Smooth muscle cell of bladder (primary cell): ENCODE measurements at places on chromosomes 12 and 14. TPM values are rescaled to one million over a fixed set of nuclear protein-coding genes. Genes with fewer than 3 reads are reported as not detected.

The SSPN gene
- total RNA-seq, result 9.4 and 24.6 TPM in 2 replicates

The KIAA0586 gene
- total RNA-seq, result 10.7 and 11.5 TPM in 2 replicates

The KRT83 gene
- total RNA-seq, result 0.14 TPM in 1 of 2 replicates, not detected in the other

The GCH1 gene
- 11.7 and 12.4 TPM in 2 replicates for total RNA-seq

The FIGNL2 gene
- total RNA-seq, result under 0.01 TPM in 1 of 2 replicates, not detected in the other

The PIK3C2G gene
- total RNA-seq, result not detected in 2 replicates

The KCNMB4 gene
- total RNA-seq, result 0.14 and 1.8 TPM in 2 replicates

The EIF2S3B gene
- total RNA-seq, result 0.92 and 16.2 TPM in 2 replicates

The WNT5B gene
- total RNA-seq, result 14.7 and 30.3 TPM in 2 replicates

The KCNC2 gene
- total RNA-seq, result not detected in 2 replicates

The SLC7A7 gene
- total RNA-seq, result 4.1 and 6.1 TPM in 2 replicates

The RERG gene
- 0.28 TPM in 2 replicates for total RNA-seq

The TEX52 gene
- not detected in 2 replicates for total RNA-seq

The IKZF4 gene
- 0.57 and 1.5 TPM in 2 replicates for total RNA-seq

The IL23A gene
- total RNA-seq, result not detected in 2 replicates

The DHRS7 gene
- 104 and 110 TPM in 2 replicates for total RNA-seq

The TRIM9 gene
- total RNA-seq, result under 0.01 and 0.18 TPM in 2 replicates

The ARHGAP9 gene
- total RNA-seq, result 0.09 and 0.28 TPM in 2 replicates

The MYH7 gene
- not detected in 2 replicates for total RNA-seq

The UBC gene
- total RNA-seq, result 2,185 and 2,837 TPM in 2 replicates

The ANO4 gene
- 0.46 and 2.4 TPM in 2 replicates for total RNA-seq

The RPL6 gene
- 986 and 1,061 TPM in 2 replicates for total RNA-seq

The DBX2 gene
- not detected in 2 replicates for total RNA-seq

The ACVRL1 gene
- total RNA-seq, result 19.8 and 34.7 TPM in 2 replicates

The TAS2R8 gene
- total RNA-seq, result not detected in 2 replicates

The CLEC2A gene
- total RNA-seq, result not detected in 2 replicates

The OVCH1 gene
- 0.09 and 0.14 TPM in 2 replicates for total RNA-seq

The RHEBL1 gene
- 0.28 TPM in 1 of 2 replicates, not detected in the other for total RNA-seq

The ARHGDIB gene
- total RNA-seq, result 1.1 and 1.2 TPM in 2 replicates

The RFX4 gene
- not detected in 2 replicates for total RNA-seq

The GARIN6 gene
- not detected in 2 replicates for total RNA-seq

The KRT86 gene
- 0.09 and 0.14 TPM in 2 replicates for total RNA-seq

The ZNF84 gene
- 17.4 and 23.9 TPM in 2 replicates for total RNA-seq

The MAP1LC3B2 gene
- total RNA-seq, result 0.14 and 0.28 TPM in 2 replicates

The DEPDC4 gene
- 0.55 and 0.71 TPM in 2 replicates for total RNA-seq

The MBIP gene
- 7.0 and 7.5 TPM in 2 replicates for total RNA-seq
